ENCODE measurements at places on chromosomes 1 and 21. TPM values are rescaled to one million over a fixed set of nuclear protein-coding genes. Genes with fewer than 3 reads are reported as not detected.

Gene NRAS
- 22.4 TPM for total RNA-seq

Gene OR6F1
- not detected for total RNA-seq

Gene FCRL5
- 0.72 TPM for total RNA-seq

Gene C1QC
- 11.7 TPM for total RNA-seq

Gene NBPF26
- total RNA-seq = 22.2 TPM

DNA sequence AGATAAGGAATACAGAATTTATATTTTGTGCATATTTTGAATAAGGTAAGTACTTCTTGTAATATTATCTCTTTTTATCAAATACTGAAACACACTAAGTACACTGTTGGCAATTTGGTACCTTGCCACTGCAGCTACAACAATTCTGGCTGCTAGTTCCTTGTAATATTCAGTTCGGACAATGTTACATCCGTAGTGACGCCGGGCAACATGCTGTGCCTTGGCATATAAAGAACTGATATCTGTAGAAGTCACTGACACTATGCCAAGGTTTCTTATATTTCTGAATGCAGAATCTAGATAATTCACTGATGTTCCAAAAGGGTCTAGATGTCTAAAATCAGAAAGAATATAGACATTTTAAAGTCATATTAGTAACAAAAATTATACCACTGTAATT lies 17.5 kb downstream of the TRMT1L start:
- ATAC-seq = no peak

DNA sequence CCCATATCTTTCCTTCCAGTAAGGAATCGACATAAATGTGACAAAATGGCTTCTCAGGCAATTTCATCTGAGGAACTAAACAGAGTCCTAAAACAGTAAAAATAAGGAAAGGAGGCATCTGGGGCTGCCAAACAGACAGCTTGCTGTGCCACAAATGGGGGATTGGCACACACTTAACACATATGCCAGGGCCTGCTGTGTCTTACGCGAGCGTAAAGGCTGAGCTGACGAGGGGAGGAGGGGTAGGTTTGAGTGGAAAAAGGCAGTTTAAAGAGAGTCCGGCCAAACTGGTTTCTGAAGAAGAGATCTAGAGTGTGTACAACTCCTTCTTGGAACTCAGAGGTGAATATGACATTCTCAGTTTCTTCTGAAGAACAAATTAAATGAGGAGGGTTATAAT lies 244.1 kb upstream of the MAP1LC3C start:
- ATAC-seq = no peak

DNA sequence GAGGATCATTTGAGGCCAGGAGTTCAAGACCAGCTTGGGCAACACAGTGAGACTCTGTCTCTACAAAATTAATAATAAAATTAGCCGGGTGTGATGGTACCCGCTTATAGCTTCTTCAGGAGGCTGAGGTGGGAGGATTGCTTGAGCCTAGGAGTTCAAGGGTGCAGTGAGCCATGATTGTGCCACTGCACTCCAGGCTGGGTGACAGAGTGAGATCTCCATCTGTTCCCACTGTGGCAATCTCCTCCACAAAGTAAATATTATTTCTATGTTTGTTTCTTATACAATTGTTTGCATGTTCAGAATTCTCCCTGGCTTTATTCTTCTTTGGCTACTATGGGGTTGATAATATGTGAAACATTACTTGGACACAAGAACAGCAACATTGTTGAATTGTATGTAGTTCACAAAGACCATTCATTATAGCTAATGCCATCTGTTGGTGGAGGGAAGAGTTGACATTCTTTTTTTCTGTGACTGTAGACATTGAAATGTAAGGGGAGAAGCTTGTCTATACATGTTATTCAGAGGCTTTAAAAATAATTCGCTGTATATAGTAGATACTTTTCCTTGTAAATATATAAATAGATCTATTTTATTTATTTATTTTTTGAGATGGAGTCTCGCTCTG lies 47.8 kb upstream of the SRSF10 start:
- ATAC-seq = no peak

DNA sequence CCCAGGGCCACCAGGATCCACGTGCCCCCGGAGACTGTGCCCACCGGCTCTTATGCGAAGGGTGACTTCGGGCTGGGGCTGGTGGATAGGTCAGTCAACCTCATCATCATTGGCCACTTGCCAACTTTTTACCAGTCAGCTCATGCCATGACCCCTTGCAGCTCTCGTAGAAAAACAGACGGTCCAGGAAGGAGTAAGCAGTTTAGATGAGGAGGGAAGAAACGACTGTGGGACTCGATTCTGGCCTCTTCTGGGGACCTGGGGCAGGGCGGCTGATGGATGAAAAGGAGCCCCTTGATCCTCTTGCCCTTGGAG lies 41.0 kb downstream of the UBASH3A start:
- no peak for ATAC-seq

- no peak for ATAC-seq
Observed at GRCh38 chr21:39952265-39952664, 85.0 kb downstream of the PCP4 start.

DNA sequence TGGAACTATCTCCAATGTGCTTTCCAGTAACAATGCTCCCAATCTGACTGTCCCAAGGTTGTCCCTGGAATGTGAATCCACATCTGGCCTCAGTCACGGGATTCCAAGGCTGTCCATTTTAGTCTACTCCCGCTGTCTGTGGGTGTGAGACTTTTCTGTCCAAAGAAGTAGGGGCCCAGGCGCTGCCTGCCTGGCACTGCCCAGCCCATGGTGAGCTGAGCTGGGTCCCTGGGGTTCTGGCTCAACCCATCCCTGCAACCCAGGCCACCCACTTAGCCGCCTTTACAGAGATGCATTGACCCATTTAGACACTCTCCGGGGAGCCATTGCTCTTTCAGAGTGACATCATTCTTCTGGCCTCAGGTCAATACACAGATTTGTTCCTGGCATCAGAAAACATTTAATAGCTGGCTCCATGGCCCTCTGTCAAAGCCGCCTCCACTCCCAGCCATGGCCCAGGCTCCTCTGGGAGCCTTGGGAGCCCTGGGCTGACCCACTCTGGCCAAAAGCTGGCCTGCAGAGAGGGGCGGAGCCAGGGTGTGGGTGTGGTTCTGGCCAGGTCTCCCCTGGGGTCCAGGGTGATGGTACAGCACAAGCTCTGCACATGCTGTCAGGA lies 47.2 kb upstream of the PAX7 start:
- ATAC-seq = no peak

DNA sequence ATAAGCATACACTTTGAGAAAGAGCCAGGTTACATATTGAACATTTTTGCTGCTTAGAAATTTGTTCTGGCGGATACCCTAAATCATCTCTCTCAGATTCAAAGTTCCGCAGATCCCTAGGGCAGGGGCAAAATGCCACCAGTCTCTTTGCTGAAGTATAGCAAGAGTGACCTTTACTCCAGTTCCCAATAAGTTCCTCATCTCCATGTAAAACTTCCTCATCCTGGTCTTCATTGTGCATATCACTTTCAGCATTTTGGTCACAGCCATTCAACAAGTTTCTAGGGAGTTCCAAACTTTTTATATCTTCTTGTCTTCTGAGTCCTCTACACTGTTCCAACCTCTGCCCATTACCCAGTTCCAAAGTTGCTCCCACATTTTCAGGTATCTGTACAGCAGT lies 23.3 kb upstream of the LYPD8 start:
- ATAC-seq = no peak

- ATAC-seq = no peak
Observed at GRCh38 chr1:32334274-32334861, 1.7 kb downstream of the MARCKSL1 start.

DNA sequence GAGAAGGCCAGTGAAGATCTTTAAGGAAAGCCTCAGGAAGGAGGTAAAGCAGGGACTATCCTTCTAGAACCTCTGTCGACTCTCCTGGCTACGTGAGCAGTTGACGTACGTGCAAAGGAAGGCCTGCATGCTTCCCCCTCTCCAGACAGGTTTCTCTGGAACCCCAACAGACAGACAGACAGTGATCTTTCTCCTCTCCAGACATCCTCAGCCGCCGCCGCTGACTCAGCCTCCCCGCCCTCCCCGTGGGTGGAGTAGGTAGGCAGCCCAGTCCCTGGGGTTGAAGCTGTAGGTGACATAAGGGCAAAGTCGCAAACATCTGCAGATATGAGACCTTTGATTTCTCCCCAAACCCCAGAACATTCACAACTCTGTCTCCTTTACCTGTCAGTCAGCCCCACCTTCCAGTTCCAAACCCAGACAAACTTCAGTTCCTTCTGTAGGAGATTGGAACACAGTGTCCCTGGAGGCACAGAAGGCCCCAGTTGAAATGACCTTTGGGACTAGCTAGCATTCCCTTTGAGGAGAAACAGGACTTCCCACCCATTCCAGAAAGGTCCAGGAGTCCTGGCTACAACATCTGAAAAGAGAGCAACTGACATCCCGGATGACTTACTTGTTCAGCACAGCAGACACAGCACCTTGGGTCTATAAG lies 146.0 kb upstream of the JUN start:
- ATAC-seq = peak; percentile 75

- no peak for ATAC-seq
Observed at GRCh38 chr21:38489729-38490128, 8.5 kb downstream of the ERG start.

- ATAC-seq = peak; percentile 74
Observed at GRCh38 chr1:110370827-110371226, 20.0 kb downstream of the SLC16A4 start.

DNA sequence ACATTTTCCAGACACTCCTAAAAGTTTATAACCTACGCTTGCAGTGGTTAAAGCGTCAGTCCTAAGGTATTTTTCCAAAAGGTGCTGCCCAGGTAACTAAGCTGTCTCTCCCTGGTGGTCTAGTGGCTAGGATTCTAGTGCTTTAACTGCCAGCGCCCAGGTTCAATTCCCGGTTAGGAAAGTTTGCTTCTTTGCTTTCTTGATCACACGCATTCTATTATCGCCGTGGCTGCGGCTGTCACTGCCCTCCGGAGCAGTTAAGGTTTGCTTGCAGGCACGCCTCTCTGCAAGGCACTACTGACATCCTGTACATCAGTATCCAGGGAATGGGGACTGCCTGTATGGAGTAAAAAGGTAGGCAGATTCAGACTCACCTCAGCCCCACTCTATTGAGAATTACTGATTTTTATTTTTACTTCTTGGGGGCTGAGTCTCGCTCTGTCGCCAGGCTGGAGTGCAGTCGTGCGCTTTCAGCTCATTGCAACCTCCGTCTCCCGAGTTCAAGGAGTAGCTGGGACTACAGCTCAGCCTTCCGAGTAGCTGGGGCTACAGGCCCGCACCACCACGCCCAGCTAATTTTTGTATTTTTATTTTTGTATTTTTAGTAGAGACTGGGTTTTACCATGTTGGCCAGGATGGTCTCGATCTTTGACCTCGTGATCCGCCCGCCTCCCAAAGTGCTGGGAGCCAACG lies 53.2 kb upstream of the CFAP126 start:
- ATAC-seq = no peak

DNA sequence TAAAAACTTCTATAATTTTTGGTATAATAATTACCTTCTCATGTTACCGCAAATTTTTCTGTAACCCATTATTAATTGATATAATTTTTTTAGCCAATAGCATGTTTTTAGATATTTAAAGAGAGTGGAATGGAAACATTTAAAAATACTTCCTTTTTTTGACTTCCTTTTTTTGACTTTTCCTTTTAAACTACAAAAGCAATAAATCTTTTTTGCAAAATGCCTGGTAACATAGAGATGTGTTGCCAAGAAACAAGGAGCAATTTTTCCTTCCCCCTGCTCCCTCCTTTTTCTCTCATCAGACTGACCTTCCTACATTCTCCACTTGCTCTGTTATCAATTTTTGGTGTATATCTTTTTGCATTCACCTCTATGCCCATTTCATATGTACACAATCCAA lies 666.2 kb downstream of the ADGRL2 start:
- no peak for ATAC-seq

GRCh38 chr1:19154876-19155275 lies 55.2 kb downstream of the UBR4 start:
- ATAC-seq = no peak

Measured in esophagus mucosa (tissue), 1 donor.